Chondrocyte (in vitro differentiated cells): ENCODE measurements at places on chromosomes 11 and 22. TPM values are rescaled to one million over a fixed set of nuclear protein-coding genes. Genes with fewer than 3 reads are reported as not detected.

- no peak overlapping the region for H3K27ac ChIP-seq
- peaks cover 67% of the 10 kb centered on the region for H3K27me3 ChIP-seq
- H3K4me3 ChIP-seq, result no peak overlapping the region
- no peaks in the 10 kb centered on the region for H3K36me3 ChIP-seq
- H3K4me1 ChIP-seq, result no peaks in the 10 kb centered on the region
- no peak for DNase-seq
These were observed 160.0 kb downstream of the NTM start for GRCh38 chr11:131530407-131530806.

DNA sequence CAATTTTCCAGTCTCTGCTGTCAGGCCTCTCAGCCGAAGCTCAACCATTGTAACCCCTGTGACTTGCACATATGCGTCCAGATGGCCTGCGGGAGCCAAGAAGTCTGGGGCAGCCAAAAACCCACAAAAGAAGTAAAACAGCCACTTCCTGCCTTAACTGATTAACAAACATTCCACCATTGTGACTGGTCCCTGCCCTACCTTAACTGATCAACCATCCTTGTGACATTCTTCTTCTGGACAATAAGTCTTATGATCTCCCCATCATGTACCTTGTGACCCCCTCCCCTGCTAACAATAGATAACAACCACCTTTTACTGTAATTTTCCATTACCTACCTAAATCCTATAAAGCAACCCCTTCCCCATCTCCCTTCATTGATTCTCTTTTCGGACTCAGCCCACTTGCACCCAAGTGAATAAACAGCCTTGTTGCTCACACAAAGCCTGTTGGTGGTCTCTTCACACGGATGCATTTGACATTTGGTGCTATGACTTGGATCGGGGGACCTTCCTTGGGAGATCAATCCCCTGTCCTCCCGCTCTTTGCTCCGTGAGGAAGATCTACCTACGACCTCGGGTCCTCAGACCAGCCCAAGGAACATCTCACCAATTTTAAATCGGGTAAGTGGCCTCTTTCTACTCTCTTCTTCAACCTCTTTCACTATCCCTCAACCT, 1.3 kb upstream of the NDUFC2 start:
- no peaks in the 10 kb centered on the region for H3K36me3 ChIP-seq
- peak overlapping the region; percentile 23 for H3K4me3 ChIP-seq
- peaks cover 30% of the 10 kb centered on the region for H3K4me1 ChIP-seq
- no peak for DNase-seq

GRCh38 chr11:29527391-29527936, 489.4 kb downstream of the KCNA4 start:
- DNase-seq, result no peak
- H3K4me1 ChIP-seq, result no peaks in the 10 kb centered on the region
- H3K36me3 ChIP-seq, result no peaks in the 10 kb centered on the region
- H3K4me3 ChIP-seq, result no peak overlapping the region
- H3K27me3 ChIP-seq, result no peaks in the 10 kb centered on the region

DNA sequence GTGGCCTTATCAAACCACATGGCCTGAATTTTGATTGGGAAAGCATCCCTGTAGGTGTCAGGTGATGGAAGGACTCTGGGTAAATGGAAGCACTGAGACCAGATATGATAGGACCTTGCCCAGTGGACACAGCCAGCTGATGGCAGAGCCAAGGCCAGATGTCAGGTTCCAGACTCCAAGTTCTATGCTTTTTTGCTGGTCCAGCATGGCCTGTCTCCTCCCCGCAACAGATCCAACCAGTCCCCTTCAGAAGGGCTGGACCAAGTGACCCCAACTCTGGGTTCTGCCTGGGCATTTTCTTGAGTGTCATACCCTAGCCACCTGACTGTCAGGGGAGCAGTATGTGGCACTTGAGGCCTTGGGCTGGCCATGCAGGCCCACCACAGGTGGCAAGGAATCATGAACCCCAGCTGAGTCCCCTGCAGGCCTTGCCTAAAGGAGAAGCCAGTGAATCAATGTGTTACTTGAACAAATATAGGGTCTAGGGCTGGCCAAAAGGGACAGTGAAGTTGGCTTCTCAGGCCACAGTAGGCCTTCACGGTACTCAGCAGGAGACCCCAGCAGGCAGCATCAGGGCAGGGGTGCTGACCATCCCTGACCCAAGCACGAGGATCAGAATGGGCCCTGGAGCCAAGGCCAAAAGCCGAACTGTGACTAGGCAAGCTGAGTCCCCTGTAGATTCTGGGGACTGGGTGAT, 27.1 kb downstream of the KCNQ1OT1 start:
- peak; percentile 32 for DNase-seq
- no peaks in the 10 kb centered on the region for H3K27me3 ChIP-seq
- peaks cover 6% of the 10 kb centered on the region for H3K36me3 ChIP-seq

DNA sequence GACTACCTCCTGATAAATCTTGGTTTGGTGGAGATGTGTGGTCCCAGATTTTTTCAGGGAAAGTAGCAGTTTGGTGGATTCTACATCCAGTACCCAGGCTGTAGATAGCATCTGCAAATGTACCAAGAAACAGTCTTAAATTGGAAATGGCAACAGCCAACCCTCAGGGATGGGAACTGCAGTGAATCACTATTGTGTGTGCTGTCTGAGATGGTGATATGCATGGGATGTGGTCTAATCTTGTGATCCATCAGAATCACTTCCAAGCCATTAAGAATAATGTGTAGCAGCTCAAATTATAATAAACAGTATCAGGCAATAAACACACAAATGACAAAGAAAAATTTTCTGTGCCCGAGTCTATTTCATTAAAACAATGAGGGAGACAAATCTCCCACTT, 3.4 kb downstream of the OLFML1 start:
- no peak overlapping the region for H3K4me3 ChIP-seq
- H3K36me3 ChIP-seq, result peaks cover 3% of the 10 kb centered on the region
- H3K27ac ChIP-seq, result no peak overlapping the region
- no peak for DNase-seq

- no peak overlapping the region for H3K27ac ChIP-seq
- H3K4me3 ChIP-seq, result no peak overlapping the region
- no peaks in the 10 kb centered on the region for H3K27me3 ChIP-seq
- peaks cover 6% of the 10 kb centered on the region for H3K36me3 ChIP-seq
These were observed 297.3 kb downstream of the TBC1D22A start for GRCh38 chr22:47059701-47060161.

DNA sequence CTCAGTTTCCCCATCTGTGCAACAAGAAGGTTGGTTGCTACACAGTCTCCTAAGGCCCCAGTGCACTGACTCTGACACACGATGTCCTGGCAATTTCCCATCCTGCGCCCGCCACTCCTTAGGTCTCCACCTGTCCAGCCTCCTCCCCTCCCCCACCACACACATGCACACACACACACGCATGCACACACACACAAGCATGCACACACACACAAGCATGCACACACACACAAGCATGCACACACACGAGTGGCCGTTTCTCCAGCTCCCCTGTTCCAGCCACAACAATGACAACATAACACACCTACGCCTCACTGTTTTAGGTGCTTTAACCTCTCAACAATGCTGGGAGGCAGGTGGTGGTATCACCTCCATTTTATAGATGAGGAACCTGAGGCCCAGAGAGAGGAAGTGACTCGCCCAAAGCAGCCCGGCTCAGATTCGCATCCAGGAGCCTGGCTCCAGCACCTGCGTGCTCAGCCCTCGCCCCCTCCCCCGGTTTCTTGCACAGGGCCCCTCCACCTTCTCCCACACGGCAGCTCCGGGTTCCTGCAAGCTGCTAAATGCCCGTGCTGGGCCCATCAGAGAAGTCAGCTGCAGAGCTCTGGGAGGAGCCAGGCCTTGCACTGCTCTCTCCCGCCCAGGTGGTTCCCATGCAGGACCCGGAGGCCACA, 13.0 kb downstream of the CYTH4 start:
- H3K4me3 ChIP-seq, result no peak overlapping the region
- DNase-seq, result no peak
- H3K27ac ChIP-seq, result no peak overlapping the region
- H3K27me3 ChIP-seq, result no peaks in the 10 kb centered on the region
- no peaks in the 10 kb centered on the region for H3K4me1 ChIP-seq

DNA sequence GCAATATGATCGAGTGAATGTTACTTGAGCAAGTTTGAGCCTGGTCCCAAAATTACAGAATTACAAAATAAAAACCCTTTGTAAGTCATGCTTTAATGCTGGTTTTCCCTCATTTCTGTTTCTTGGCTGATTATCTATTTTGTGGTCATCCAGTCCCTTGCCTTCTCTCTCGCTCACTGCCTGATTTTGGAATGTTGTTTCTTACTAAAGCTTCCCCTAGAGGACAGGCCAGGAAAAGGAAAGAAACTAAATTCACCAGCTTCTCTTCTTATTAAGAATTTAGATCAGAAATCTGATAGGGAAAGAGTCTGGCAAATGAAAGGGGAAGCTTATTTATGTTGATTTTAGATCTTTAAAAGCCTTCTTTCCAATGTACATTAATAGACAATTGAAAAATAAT, 16.6 kb upstream of the BDNF start:
- H3K4me3 ChIP-seq, result no peak overlapping the region
- H3K36me3 ChIP-seq, result no peaks in the 10 kb centered on the region
- peaks cover 13% of the 10 kb centered on the region for H3K27me3 ChIP-seq
- DNase-seq, result no peak
- peaks cover 35% of the 10 kb centered on the region for H3K4me1 ChIP-seq
- H3K27ac ChIP-seq, result no peak overlapping the region

- no peak for DNase-seq
- no peak overlapping the region for H3K4me3 ChIP-seq
- peaks cover 26% of the 10 kb centered on the region for H3K4me1 ChIP-seq
- no peaks in the 10 kb centered on the region for H3K36me3 ChIP-seq
- no peak overlapping the region for H3K27ac ChIP-seq
These were observed 68.8 kb downstream of the CECR2 start for GRCh38 chr22:17438026-17438425.

GRCh38 chr22:43824724-43825420, 12.8 kb upstream of the EFCAB6 start:
- H3K4me1 ChIP-seq, result peaks cover 53% of the 10 kb centered on the region
- H3K27me3 ChIP-seq, result no peaks in the 10 kb centered on the region
- DNase-seq, result no peak
- H3K4me3 ChIP-seq, result no peak overlapping the region
- no peaks in the 10 kb centered on the region for H3K36me3 ChIP-seq

DNA sequence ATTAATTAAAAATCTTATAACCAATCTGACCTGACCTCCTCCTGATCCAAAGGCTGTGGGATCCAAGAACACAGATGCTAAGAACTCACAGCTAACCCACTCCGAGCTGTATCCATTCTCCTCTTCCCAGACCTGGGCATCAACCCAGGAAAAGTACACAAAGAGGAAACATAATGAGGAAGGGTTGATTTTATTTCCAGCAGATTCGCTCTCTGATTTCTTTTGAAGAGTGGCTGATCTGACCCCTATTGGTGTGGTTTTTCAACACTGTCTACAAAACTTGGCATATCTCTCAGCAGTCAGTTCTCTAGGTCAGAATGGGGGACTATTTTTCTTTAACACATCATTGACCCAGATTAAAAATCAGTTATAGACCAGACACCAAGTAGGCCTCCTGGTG, 201.9 kb upstream of the UBASH3B start:
- DNase-seq, result no peak
- peaks cover 15% of the 10 kb centered on the region for H3K27me3 ChIP-seq
- H3K4me3 ChIP-seq, result no peak overlapping the region

GRCh38 chr11:66230978-66231377, 37.5 kb upstream of the RAB1B start:
- DNase-seq, result no peak
- no peaks in the 10 kb centered on the region for H3K27me3 ChIP-seq
- peaks cover 48% of the 10 kb centered on the region for H3K36me3 ChIP-seq
- no peak overlapping the region for H3K27ac ChIP-seq
- no peaks in the 10 kb centered on the region for H3K4me1 ChIP-seq

DNA sequence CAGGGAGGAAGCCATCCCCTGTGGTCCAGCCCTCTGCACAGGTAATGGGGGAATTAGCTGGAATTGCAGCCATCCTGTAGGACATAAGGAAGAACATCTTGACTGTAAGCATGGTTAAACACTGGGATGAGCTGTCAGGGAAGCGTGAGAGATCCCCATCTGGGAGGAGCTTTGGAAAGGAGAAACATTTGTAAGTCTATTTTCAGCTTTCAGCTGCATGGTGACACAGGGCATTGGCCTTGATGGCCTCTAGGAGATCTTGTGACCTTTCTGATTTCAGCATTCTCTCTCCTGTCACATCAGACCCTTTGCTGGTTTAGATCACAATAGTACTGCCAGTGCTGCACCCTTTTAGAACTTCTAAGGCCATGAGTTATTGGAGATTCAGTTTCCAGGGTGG, 47.1 kb downstream of the BCR start:
- H3K4me1 ChIP-seq, result peaks cover 46% of the 10 kb centered on the region
- no peak overlapping the region for H3K27ac ChIP-seq
- no peak overlapping the region for H3K4me3 ChIP-seq
- no peak for DNase-seq
- H3K27me3 ChIP-seq, result no peaks in the 10 kb centered on the region

DNA sequence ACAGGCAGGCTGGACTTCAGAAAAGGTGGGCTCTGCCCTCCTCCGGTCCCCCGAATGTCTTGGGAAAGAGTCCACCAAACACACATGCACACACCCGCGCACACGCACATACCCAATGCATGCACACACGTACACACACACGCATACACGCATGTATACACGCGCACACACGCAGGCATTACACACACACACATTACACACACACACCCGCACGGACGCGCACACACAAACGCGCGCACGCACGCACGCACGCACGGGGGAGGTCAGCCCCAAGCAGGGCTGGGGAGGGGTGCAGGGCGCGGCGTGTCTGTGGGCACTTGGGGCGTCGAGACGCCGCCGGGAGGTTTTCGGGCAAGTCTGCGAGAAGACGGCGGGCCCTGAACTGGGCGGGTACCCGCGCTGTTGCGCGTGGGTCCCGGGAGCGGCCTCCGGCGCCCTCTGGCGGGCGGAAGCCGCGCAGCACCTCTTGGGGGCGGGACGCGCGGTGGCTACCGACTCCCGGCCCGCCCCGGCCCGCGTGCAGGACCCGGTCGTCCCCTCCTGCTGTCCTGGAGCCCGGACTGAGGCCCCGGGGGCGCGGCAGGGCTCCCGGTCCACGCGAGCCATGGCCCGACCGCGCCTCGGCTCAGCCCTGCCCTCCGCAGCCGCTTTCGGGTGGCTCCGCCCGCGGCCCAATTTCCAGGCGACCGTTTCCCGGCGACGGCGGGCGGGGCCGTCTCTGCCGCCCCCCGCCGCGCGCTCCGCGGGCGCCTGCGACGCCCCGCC, 3.6 kb downstream of the SEPTIN5 start:
- peaks cover 55% of the 10 kb centered on the region for H3K4me1 ChIP-seq
- peaks cover 23% of the 10 kb centered on the region for H3K36me3 ChIP-seq
- H3K27me3 ChIP-seq, result no peaks in the 10 kb centered on the region
- peak overlapping the region; percentile 64 for H3K4me3 ChIP-seq

GRCh38 chr22:46490538-46490937, 46.9 kb downstream of the CELSR1 start:
- H3K4me1 ChIP-seq, result peaks cover 23% of the 10 kb centered on the region
- H3K4me3 ChIP-seq, result no peak overlapping the region
- no peak overlapping the region for H3K27ac ChIP-seq
- no peak for DNase-seq
- no peaks in the 10 kb centered on the region for H3K27me3 ChIP-seq

Gene RNF169
- total RNA-seq, result 11.8 to 13.2 TPM (median 13.1 TPM) in 3 replicates

Gene MAP4K2
- 11.3 to 17.8 TPM (median 13.4 TPM) in 3 replicates for total RNA-seq

Gene HBB
- total RNA-seq, result not detected in 3 replicates

Gene PGA5
- not detected in 3 replicates for total RNA-seq

Gene BIK
- not detected in 3 replicates for total RNA-seq

Gene ANGPTL5
- 4.0 TPM in 1 of 3 replicates, not detected in the others for total RNA-seq

Gene HPX
- 2.6 to 3.8 TPM (median 3.2 TPM) in 3 replicates for total RNA-seq

Gene CRYBB2
- total RNA-seq, result not detected in 3 replicates

Gene ANO9
- total RNA-seq, result not detected in 3 replicates

Gene OR10D3
- total RNA-seq, result not detected in 3 replicates
